Activated CD4-positive, alpha-beta T cell treated with anti-CD3 and anti-CD28 coated beads, Interleukin-2, amount 10 ng/mL, durations not matched to agents 7 days and 5 days (primary cell): ENCODE measurements at places on chromosomes 2 and 18. TPM values are rescaled to one million over a fixed set of nuclear protein-coding genes. Genes with fewer than 3 reads are reported as not detected.

Gene OSR1
- not detected for total RNA-seq

Gene SGPP2
- total RNA-seq = 0.55 TPM

Gene PPM1B
- total RNA-seq = 54.2 TPM

Gene CNTNAP5
- total RNA-seq = not detected

Gene DHRS9
- not detected for total RNA-seq

- H3K27ac ChIP-seq = no peak overlapping the region
- H3K4me1 ChIP-seq = no peaks in the 10 kb centered on the region
- DNase-seq = no peak
- no peak overlapping the region for H3K4me3 ChIP-seq
Measured at GRCh38 chr2:2182551-2183071, 148.5 kb downstream of the MYT1L start.

GRCh38 chr2:12277241-12278034, 439.3 kb upstream of the TRIB2 start:
- no peak overlapping the region for H3K4me3 ChIP-seq
- H3K4me1 ChIP-seq = peaks cover 6% of the 10 kb centered on the region
- peaks cover 3% of the 10 kb centered on the region for H3K36me3 ChIP-seq
- peaks cover 34% of the 10 kb centered on the region for H3K27me3 ChIP-seq

DNA sequence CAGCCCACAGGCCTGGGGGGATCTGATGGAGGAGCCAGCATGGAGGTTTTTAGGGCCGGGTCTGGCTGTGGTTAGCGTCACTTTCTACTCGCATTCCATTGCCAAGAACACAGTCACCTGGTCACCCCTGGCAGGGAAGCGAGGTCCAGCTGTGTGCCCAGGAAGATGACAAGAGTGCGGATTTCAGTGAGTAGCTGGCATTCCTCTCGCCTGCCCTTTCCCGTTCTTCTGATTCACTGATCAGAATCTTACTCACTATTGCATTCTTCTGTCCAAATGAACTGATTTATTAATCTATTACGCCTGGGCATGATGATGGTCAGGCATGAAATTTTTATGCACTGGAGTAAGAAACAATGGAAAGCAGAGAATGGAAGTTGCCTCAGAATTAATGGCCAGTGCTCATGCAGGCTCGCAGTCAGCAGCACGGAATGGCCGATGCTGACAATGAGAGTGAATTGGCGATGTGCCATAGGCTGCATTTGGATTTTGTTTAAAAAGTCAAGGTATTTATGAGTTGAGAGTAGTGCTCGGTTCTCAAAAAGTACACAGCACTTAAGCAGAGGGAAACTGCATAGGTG, 76.4 kb upstream of the MGAT5 start:
- no peak overlapping the region for H3K27ac ChIP-seq
- no peak overlapping the region for H3K4me3 ChIP-seq
- peaks cover 65% of the 10 kb centered on the region for H3K4me1 ChIP-seq
- H3K36me3 ChIP-seq = peaks cover 16% of the 10 kb centered on the region
- DNase-seq = no peak
- H3K27me3 ChIP-seq = no peaks in the 10 kb centered on the region

DNA sequence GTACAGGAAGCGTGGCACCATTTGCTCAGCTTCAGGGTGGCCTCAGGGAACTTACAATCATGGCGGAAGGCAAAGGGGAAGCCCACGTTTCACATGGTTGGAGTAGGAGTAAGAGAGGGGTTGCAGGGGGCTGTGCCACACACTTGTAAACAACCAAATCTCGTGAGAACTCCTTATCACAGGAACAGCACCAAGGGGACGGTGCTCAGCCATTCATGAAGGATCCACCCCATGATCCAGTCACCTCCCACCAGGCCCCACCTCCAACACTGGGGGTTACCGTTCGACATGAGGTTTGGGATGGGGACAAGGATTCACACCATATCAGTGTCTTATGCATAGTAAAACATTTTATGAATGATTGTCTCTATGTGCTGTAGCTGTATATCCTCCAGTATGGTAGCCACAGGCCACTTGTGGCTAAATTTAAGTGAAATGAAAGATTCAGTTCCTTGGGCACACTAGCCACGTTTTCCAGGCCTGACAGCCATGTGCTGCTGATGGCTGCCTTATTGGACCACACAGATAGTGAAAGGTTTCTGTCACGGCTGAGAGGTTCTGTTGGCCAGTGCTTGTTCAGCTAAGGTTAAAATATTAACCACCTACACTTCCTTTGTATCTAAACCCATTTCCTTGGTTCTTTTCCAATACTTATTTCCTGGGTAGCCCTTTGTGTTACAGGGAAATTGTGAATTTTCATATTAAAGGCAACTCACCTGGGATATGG, 77.3 kb downstream of the AGAP1 start:
- no peak for DNase-seq
- no peak overlapping the region for H3K27ac ChIP-seq
- no peaks in the 10 kb centered on the region for H3K4me1 ChIP-seq
- peaks cover 2% of the 10 kb centered on the region for H3K27me3 ChIP-seq
- H3K36me3 ChIP-seq = no peaks in the 10 kb centered on the region
- no peak overlapping the region for H3K4me3 ChIP-seq

DNA sequence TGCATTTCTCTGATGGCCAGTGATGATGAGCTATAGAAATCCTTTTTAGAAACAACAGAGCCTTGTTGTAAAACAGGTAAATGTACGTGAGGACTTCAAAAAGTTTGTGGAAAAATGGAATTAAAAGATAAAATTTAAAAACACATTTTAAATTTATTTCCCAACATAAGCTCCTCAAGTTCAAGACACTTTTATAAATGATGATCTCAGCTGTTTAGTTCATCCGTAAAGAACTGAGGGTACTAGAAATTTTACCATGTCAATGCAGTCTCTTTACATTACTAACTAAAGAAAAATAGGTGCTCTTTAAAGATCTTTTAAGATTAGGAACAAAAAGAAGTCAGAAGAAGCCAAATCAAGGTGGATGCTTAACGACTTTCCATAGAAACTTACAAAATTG, 52.5 kb downstream of the MSH2 start:
- H3K4me3 ChIP-seq = no peak overlapping the region
- no peak for DNase-seq
- H3K27me3 ChIP-seq = no peaks in the 10 kb centered on the region
- H3K36me3 ChIP-seq = peaks cover 60% of the 10 kb centered on the region

DNA sequence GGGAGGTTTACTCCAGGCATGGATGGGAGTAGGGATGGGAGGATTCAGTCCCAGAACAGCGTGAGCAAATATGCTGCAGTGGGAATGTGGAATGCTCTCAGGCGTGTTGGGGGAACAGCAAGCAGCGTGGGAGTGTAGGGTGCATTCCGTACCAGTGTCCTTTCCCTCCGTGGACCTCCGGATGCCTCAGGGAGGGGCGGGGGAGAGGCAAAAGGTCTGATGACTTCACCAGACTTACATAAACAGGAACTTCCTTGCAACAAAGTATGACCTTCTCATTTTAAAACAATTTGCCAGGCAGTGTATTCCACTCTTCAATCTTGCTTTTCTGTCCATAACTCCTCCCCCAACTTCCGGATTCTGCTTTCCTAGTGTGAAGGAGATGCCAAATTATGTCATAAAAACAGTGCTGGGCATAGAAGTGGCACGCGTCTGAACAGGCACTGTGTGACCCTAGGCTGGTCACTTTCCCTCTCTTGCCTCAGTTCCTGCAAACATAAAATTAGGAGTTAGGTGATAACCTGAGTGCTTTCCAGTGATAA, 36.9 kb downstream of the RPL37A start:
- H3K4me1 ChIP-seq = peaks cover 9% of the 10 kb centered on the region
- H3K27me3 ChIP-seq = no peaks in the 10 kb centered on the region
- H3K36me3 ChIP-seq = no peaks in the 10 kb centered on the region
- no peak overlapping the region for H3K4me3 ChIP-seq

GRCh38 chr2:26811791-26812694, 26.2 kb downstream of the CENPA start:
- no peak for DNase-seq
- peak overlapping the region; percentile 4 for H3K27ac ChIP-seq
- peaks cover 3% of the 10 kb centered on the region for H3K27me3 ChIP-seq
- H3K4me3 ChIP-seq = no peak overlapping the region
- H3K4me1 ChIP-seq = peaks cover 15% of the 10 kb centered on the region

- peaks cover 23% of the 10 kb centered on the region for H3K36me3 ChIP-seq
- no peaks in the 10 kb centered on the region for H3K27me3 ChIP-seq
- no peak for DNase-seq
- H3K4me1 ChIP-seq = peaks cover 13% of the 10 kb centered on the region
- no peak overlapping the region for H3K4me3 ChIP-seq
- no peak overlapping the region for H3K27ac ChIP-seq
Measured at GRCh38 chr18:79490626-79491041, 94.9 kb downstream of the NFATC1 start.

GRCh38 chr2:236552212-236552542, 17.4 kb upstream of the ACKR3 start:
- peaks cover 86% of the 10 kb centered on the region for H3K36me3 ChIP-seq
- DNase-seq = no peak
- peaks cover 88% of the 10 kb centered on the region for H3K4me1 ChIP-seq
- peak overlapping the region; percentile 15 for H3K27ac ChIP-seq

DNA sequence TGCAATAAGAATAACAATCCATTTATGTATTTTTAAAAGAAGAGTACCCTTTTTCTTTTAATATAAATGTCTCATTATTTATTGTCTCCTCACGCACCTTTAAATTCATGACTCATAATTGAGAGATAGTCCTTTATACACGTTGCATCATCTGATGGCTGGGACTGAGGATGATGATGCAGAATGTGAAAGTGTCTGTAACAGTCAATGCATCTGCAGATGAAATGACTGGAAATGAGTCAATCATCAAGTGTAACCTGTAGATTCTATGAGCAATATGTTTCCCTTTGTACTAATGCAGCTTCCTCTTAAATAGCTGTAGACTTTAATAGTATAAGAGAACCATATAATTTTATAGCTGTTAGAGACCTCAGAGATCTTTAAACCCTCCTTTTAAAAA, 26.1 kb upstream of the SYT4 start:
- DNase-seq = no peak
- no peaks in the 10 kb centered on the region for H3K4me1 ChIP-seq
- H3K27ac ChIP-seq = no peak overlapping the region
- no peaks in the 10 kb centered on the region for H3K27me3 ChIP-seq
